ENCODE measurements at places on chromosomes 5 and 9.
A peak's percentile ranks its signal among the peaks of the same experiment; 100 is the strongest.

DNA sequence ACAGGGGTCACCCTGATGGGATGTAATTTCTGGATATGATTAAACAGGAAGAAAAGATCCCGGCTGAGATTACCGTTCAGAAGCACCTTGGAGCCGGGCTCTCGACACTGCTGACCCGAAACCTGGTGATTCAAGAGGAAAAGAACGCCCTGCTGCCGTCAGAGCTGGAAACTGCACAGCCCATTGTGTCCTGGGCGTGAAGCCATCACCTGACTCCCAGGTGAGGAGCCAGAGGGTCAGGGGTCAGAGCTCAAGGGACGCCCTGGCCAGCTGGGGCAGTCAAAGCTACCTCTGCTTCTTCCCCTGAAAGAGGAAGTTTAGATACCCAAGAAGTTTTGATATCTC lies 17.8 kb upstream of the SLC12A7 start:
- no peak for DNase-seq

DNA sequence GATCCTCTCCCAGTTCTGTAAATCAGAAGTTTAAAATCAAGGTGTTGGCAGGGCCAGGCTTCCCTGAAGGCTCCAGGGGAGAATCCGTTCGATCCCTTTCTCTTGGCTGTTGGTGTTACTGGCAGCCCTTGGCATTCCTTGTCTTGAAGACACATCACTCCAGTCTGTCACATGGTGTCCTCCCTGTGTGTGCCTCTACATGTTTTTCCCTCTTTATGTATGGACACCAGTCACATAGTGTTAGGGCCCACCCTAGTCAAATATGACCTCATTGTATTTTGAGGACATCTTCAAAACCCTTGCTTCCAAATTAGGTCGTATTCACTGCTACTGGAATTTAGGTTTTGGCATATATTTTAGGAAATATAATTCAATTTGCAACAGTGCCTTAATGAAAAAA lies 94.6 kb downstream of the RASEF start:
- DNase-seq: no peak

DNA sequence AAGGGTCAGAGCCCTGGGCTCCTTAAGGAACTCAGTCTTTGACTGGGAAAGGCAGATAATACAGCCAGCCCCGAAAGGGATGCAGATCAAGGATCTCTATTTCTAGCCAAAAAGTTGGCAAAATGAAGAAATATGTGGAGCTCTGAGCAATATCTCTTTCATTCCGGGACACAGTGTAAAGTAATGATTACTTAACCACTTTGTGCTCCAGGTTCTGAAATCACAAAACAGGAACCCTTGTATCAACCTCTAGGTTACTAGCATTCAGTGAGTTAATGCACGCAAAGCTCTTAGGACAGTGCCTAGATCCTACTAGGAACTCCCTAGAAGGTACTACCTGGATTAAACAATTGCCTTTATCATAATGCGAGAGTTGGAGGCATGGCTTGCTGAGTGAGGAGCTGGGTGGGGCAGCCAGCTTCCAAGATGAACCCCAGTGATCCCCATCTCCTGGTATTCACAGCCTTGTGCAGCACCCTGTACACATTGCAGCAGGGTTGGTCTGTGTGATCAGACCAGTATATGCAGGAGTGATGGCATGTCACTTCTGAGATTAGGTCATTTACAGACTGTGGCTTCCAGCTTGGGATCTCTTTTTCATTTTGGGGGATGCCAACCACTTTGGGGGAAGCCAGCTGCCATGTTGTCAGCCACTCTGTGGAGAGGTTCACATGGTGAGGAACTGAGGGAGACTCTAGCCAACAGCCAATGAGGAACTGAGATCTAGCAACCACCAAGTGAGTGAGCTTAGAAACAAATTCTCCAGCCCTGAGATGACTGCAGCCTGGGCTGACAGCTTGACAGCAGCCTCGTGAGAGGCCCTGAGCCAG lies 103.1 kb upstream of the SLC44A1 start:
- DNase-seq: no peak

GRCh38 chr9:117231012-117231411 lies 183.8 kb downstream of the ASTN2 start:
- no peak for DNase-seq

GRCh38 chr5:170149206-170149515 lies 43.5 kb downstream of the FOXI1 start:
- DNase-seq: no peak

DNA sequence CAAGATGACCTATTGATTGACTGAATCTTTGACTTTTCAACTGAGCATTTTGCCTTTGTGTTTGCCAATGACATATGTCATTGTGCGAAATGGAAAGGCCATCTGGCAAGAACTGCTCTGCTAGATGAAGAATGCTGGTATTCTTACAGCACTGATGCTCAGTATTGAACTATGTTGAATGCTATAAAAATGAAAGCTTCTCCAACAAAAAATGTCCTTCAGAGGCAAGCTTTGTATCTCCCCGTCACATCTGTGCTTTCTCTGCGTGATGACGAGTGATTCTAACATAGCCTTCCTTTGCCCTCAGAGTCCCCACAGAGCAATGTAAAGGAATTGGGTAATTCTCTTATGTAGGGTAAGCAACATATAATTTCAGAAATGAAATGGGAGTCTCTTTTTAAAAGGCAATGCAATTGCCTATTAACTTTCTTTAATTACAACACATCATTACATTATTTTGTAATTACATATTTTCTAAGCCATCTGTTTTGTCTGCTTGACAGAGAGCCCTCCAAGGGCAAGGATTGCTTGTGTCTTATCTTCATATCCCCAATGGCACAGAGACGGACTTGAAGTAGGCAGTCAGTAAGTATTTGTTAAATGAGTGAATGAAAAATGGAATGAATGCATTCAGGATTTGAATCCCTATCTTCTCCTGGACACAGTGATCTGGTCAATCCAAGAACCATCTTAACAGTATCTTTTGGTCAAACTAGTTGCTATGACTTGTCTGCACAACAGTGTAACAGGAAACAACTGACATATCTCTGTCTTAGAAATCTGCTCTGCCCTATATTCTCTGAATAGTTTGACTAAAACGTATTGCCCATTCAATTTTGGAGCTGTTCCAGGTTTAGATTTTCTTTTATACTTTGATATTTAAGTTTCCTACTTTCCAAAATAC lies 46.1 kb downstream of the ENC1 start:
- DNase-seq: no peak

GRCh38 chr5:154782326-154782725 lies 27.1 kb downstream of the LARP1 start:
- no peak for DNase-seq

- peak; percentile 73 for DNase-seq
These were observed 34.9 kb upstream of the FOXI1 start for GRCh38 chr5:170070556-170071412.

DNA sequence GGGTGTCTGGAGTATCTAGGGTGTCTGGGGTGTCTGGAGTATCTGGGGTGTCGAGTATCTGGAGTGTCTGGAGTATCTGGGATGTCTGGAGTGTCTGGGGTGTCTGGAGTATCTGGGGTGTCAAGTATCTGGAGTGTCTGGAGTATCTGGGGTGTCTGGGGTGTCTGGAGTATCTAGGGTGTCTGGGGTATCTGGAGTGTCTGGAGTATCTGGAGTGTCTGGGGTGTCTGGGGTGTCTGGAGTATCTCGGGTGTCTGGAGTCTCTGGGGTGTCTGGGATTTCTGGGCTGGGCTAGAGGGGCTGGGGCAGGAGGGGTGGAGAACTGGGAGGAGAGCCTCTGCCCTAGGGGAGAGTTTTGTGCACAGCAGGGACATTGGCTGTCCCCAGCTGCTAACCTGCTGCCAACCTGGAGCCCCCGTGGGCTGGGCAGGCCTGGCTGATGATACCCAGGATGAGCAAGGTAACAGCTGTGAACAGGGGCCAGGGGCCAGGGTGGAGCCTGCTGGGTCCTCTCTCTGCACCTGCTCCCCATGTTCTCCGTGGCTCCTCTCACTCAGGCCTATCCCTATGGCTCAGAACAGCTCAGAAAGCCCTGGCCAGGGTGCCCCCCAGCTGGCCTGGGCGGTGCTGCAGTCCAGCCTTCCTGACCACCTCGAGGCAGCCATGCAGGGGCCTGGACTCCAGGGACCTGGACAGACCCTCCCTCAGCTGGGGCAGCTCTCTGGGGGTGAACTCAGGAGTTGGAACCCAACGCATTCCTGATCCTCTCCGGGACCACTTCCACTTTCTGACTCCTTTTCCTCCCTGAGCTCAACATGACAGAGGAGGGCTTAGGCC lies 29.9 kb downstream of the LHX3 start:
- peak; percentile 13 for DNase-seq

DNA sequence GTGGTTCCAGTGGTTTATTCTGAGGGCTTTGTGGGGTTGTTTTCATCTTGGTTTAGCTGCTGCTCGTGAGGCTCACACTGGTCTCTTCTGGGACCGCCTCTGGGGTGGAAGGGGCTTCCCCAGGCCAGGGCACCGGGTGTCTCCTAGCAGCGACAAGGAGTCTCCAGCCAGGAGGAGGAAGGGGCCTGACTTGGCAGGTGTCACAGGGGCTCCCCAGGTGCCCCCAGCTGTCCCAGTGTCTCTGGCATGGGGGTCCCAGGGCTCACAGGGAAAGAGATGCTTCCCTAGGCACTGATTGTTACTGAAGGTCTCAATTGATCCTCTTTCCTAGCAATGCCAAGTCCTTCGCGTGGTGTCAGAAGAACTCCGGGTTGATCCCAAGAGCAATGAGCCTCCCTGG lies 241.1 kb upstream of the IRX4 start:
- DNase-seq: no peak

DNA sequence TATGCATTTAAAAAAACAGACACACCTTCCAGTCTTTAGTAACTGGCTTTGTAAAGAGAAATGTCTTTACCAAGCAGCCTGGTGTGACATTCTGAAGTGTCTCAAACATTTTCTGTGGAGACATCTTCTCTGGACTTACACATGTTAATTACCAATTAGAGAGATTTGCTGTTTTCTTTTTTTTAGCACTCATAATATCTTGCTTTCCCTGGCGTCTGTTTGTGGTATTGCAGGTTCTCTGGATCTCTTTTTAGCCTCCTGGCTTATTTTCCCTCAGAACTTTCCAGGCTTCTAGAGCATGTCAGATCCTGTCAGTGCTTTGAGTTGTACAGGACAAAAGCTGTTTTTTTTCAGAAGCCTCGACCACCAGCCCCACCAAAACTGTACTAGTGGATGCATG lies 92.5 kb downstream of the MSX2 start:
- no peak for DNase-seq

DNA sequence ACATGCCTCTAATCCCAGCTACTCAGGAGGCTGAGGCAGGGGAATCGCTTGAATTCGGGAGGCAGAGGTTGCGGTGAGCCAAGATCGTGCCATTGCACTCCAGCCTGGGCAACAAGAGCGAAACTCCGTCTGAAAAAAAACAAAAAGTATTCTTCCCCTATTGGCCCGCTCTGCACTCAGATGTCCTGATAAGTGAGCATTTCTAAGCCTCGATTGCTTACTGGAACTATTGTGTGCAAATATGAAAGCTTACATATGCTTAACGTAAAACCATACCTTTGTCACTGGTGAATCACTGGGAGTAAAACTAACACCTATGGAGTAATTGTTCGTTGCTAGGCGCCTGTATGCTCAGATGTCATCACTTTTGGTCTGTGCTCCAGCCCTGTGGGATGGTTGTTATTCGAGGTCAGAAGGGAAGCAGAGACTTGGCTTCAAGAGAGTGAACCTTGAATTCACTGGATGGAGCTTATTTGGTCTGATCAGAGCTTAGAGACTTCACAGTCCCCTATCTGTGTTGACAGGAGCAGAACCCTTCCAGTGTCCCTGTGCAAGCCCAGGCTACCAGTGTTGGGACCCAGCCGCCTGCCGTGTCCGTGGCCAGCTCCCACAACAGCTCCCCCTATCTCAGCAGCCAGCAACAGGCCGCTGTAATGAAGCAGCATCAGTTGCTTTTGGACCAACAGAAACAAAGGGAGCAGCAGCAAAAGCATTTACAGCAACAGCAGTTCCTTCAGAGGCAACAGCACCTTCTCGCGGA lies 25.3 kb upstream of the LTC4S start:
- no peak for DNase-seq

DNA sequence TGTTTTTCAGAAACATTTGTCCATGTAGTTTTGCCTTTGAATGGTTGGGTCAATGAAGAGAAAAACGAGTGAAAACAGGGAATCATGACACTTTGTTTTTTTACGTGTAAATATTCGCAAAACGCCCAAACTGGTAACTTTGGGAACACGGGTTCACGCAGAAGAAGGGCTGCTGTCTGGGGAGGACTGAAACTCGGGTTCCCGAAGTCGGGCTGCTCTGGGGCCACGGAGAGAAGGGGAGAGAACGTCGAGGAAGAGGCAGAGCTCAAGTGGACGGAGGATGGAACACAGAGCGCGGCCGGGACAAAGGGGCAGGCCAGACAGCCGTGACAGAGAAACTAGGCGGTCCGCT lies 478 bp upstream of the SETD9 start:
- peak; percentile 66 for DNase-seq

GRCh38 chr5:55384072-55384471 lies 76.3 kb downstream of the MTREX start:
- no peak for DNase-seq

DNA sequence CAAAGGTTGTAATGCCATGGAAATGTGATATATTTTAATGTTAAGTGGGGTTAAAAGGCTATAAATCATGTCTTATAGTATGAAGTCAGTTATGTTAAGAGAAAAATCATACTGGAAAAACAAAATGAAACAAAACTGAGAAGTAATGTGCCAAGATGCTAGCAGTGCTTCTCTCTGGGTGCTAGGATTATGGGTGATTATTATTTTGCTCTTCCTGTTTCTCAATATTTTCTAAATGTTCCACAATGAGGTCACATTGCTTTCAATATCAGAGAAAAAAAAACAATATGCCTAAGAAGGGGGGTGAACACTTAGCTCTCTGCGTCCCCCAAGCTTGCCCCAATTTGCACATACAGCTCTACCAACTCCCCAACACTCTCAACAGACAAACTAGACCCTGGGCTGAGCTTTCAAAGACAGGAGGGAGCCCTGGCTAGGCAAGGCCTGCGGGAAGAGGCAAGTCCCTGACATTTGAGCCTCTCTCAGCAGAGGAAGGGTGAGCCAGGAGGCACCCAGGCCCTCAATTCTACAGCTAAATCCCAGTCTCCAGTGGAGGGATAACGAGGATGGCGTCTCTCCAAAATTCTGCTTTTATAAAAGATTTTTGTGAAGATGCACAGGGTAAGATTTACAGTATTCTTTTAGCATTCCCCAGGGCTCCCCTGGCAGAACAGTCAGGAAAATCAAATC lies 24.4 kb downstream of the WHRN start:
- DNase-seq: no peak

DNA sequence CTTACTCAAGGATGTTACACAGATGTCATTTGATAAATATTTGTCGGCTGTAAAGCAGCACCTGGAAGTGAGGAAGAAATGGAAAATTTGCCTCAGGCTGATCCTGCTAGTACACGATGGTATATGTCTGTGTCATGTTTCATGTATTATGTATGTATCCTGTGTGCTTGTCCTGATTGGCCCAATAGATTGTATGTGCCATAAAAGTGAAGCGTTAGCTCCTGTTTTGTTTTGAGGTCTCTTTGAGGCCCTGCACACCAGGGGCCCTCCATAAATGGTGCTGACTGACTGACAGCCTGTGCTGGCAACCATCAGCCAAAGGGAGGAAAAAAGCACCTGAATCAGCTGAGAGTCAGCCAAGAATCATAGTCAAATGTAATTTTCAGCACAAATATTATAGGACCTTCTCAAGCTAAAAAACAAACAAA lies 11.8 kb upstream of the LNPEP start:
- DNase-seq: no peak
